ENCODE measurements at places on chromosomes 12 and 14.

GRCh38 chr12:13857750-13858149 lies 123.7 kb downstream of the GRIN2B start:
- no peak for DNase-seq

DNA sequence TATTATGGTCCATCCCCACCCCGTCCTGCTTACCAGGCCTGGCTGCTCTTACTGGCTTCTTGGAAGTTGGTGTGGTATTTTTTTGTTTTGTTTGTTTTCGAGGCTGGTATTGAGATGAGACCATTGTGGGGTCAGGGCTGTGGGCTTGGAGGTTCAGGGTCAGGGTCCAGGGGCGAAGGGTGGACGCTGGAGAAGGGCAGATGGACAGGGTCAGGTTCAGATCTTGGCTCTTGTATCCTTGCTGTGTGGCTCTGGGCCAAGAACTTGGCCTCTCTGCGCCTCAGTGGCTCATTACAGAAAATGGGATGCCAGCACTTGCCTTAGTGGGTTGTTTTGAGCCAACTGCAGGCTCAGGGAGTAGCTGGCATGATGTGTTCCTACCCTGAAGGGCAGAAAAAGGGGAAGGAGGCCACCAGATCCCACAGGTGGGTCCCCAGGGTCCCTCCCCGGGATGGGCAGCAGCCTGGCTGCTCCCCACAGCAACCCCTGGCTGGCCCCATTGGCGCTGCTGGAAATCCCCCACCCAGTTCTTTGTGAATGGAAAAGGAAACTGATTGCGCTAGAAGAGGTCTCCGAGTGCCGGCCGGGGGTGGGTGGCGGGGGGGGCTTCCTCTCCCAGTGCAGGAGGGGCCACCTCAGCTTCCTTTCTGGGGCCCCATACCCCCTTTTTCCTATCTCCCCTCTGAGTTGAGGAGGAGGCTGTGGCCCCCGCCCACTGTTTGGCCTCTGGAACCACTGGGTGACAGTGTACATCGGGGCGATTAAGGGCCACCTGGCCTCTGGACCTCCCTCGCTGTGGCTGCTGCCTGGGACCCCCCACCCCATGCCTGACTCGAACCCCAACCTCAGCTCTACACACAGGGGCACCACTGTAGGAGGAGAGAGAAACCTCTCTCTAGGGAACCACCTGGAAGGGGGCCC lies 25.0 kb downstream of the SH2B3 start:
- DNase-seq, result no peak

- DNase-seq, result peak; percentile 77
Observed at GRCh38 chr14:105168496-105168978, at the start of gene JAG2. Gene JAG2, minus strand, starts transcription at chr14:105168776. Its CDS starts 356 bp downstream, at chr14:105168420.

- no peak for DNase-seq
Observed at GRCh38 chr14:25759256-25759655, 709.3 kb upstream of the STXBP6 start.

DNA sequence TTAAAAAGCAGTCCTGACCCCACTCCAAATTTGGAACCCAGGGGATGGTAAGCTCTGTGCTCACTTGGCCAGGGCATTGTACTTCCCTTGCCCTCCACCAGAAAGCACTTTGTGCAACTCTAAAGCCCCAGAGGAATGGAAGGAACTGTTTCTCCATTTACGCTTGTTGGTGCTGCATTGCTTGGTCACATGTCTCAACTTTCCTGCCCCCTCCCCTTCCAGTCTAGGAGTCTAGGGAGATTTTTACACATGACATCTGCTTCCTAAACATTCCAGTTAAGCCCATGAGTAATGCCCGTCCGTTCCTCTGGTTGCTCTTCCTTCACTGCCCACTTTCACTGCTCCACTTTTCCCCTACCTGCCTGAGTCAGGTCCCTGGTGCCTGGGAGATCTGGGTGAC lies 92.6 kb upstream of the MAP1LC3B2 start:
- no peak for DNase-seq

- DNase-seq, result no peak
Observed at GRCh38 chr12:122785503-122785902, 11.1 kb downstream of the CCDC62 start.

GRCh38 chr14:68655021-68655831 lies 137.6 kb downstream of the ZFP36L1 start:
- DNase-seq, result peak; percentile 42

DNA sequence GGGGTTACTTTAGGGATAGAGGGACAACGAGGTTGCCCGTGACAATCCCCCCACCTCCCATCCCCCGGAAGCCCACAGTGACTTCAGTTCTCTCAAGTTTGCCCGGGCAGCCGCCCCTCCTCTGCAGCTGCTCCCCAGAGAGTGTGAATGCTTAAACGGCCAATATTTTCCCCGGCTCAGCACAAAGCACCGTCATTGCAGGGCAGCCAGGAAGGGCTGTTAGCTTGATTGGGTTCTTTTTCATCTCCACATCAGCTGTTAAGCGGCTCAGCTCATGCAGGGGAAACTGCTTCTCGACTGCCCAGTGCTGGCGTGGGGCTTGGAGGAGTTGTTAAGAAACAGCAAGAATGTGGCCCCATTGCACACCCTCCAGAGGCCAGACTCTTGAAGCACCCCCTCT lies 120.5 kb upstream of the NCOR2 start:
- no peak for DNase-seq

Measured in SW480 (cell line).